ENCODE measurements at places on chromosomes 11 and 22. TPM values are rescaled to one million over a fixed set of nuclear protein-coding genes. Genes with fewer than 3 reads are reported as not detected.

Gene APOBEC3G
- total RNA-seq = 3.0 TPM

Gene TSSK2
- total RNA-seq = not detected

- DNase-seq = no peak
- H3K4me3 ChIP-seq = peak overlapping the region; percentile 60
- H3K27ac ChIP-seq = no peak overlapping the region
- peaks cover 11% of the 10 kb centered on the region for H3K4me1 ChIP-seq
Observed at GRCh38 chr11:123653483-123653826, 969 bp downstream of the SCN3B start.

Gene LRRN4CL
- total RNA-seq = 0.39 TPM

- H3K4me1 ChIP-seq = no peaks in the 10 kb centered on the region
- no peak overlapping the region for H3K27ac ChIP-seq
Observed at GRCh38 chr22:41574847-41575381, 14.1 kb downstream of the CSDC2 start.

- peaks cover 49% of the 10 kb centered on the region for H3K4me1 ChIP-seq
- peaks cover 7% of the 10 kb centered on the region for H3K36me3 ChIP-seq
- H3K27ac ChIP-seq = peak overlapping the region; percentile 91
- no peak for DNase-seq
Observed at GRCh38 chr11:47184711-47185304, 1.4 kb downstream of the PACSIN3 start.

Gene PRG2
- total RNA-seq = not detected

Gene CNGA4
- total RNA-seq = not detected

Gene MAP6
- total RNA-seq = 3.0 TPM

- peak overlapping the region; percentile 29 for H3K27ac ChIP-seq
- peaks cover 68% of the 10 kb centered on the region for H3K4me1 ChIP-seq
- H3K36me3 ChIP-seq = no peaks in the 10 kb centered on the region
- DNase-seq = no peak
Observed at GRCh38 chr11:10588904-10589303, 20.4 kb upstream of the LYVE1 start.

GRCh38 chr22:37335806-37336199 is 53.5 kb downstream of the CYTH4 start:
- no peak overlapping the region for H3K27ac ChIP-seq
- no peak overlapping the region for H3K4me3 ChIP-seq
- H3K27me3 ChIP-seq = peaks cover 37% of the 10 kb centered on the region
- no peaks in the 10 kb centered on the region for H3K36me3 ChIP-seq

DNA sequence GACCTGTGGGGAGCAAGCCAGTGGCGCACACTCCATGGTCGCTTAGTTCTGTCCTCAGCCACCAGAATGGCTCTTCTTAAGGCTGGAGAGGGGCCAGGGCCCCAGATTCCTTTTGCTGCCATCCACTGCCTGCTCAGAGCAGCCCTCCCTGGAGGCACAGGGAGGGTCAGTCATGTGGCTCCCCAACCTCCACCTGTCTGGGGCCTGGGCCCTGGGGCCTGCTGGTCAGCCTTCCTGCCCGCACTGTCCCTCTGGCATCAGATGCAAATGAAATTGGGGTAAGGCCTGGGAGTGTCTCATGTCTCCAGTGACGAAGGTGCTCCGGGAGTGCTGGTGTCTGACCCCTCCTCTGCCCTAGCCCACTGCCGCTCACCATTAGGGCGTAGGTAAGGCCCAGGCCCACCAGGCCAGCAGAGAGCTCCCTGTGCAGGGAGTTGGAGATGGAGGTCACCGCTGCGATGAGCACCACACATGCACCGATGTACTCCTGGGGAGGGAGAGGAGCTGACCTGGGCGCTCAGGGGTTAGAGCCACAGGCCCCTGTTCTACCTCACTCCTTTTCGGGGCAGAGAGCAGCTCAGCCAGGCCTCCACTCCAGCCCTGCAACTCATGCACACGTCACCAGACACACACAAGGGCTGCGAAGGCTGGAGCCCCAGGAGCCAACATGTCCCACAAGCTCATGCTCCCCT is 9.0 kb upstream of the KCNJ11 start:
- H3K27me3 ChIP-seq = peaks cover 15% of the 10 kb centered on the region
- no peaks in the 10 kb centered on the region for H3K36me3 ChIP-seq
- H3K27ac ChIP-seq = no peak overlapping the region
- no peak overlapping the region for H3K4me3 ChIP-seq

DNA sequence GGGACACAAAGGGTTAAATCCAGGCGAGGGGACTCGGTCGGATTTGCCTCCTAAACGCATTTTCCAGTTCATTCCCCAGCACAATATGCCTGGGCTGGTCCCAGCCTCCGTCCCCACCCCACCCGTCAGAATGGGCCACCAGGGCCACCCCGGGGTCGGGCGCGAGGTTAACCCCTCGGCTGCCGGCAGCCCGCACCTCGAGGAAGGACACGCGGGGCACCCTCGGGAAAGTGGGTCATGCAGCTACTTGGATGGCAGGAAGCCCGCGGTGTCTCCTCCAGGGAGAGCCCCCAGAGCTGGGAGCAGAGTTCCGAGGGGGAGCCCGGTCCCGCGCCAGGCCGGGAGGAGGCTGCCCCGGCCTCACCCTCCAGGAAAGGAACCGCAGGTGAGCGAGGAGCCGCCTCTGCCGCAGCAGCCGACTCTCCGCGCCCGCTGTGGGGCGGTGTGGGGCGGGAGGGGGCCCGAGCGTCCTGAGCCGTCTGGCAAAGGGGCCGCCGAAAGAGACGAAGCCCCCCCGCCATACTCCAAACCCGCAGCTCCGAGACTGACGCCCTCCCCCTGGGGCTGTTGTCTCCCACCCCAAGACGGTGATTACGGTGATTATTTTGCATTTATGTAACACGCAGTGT is 1.4 kb downstream of the NECTIN1 start:
- H3K27ac ChIP-seq = no peak overlapping the region
- H3K36me3 ChIP-seq = no peaks in the 10 kb centered on the region
- DNase-seq = no peak
- peaks cover 7% of the 10 kb centered on the region for H3K27me3 ChIP-seq
- peak overlapping the region; percentile 88 for H3K4me3 ChIP-seq
